Thymus (tissue), 14 donors: ENCODE measurements at places on chromosomes 3 and 15. TPM values are rescaled to one million over a fixed set of nuclear protein-coding genes. Genes with fewer than 3 reads are reported as not detected.

- no peak for DNase-seq
These were observed 131.7 kb upstream of the AGBL1 start for GRCh38 chr15:85947936-85948335.

DNA sequence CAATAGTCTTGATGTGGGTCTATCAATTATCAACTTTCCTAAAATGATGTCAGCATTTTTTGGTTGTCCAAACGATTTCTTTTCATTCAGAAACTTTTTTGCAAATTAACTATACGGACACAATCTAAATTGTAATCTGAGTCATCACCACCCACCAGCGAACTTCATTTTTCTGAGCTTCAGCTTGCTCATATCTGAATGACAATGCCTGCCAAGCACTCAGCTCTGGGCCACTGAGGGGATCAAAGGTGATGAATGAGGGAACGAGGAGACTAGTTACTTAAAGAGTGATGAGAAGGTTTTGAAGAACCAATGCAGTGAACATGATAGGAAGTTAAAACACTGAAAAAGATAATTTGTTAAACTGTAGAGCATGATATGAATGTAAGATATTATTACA, 14.9 kb upstream of the TBC1D23 start:
- DNase-seq, result no peak

DNA sequence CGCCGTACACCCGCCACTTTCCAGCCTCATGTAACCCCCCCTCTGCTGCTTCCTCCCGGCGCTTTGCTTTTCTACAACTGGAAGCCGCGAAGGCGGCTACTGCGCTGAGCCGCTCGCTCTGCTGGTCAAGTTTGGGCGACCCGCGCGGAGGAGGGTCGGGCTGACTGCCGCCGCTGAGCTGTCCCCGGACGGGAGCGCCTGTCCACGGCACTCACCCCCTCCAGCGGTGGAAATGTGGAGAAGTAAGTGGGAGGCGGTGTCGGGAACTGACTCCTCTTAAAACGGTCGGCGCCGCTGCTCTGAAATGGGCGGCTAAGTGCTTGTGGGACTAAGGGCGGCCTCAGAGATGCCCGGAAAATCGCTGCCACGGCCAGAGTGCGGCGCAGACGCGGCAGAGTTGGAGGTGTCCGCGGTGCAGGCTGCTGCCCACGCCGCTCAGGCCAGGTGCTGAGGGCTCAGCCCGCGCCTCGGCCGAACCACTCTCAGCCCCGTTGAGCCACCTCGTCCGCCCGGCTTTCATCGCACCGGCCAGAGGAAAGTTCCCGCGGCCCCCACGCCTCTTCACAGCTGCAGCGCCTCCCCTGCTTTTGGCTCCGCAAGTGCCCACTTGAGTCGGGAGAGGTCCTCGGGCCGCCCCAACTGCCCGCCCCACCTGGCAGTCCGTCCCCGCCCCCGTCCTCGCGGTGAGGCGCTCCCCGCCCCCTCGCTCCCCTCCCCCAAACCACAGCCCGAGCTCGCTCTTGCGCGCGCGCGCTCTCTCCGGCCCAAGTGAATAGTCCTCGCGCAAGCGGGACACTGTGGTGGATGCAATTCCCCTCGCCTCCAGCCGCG, at the start of gene EPHA6:
Gene EPHA6, plus strand, starts transcription at position 775 of the 831 bp plus-strand sequence.
- no peak for DNase-seq

DNA sequence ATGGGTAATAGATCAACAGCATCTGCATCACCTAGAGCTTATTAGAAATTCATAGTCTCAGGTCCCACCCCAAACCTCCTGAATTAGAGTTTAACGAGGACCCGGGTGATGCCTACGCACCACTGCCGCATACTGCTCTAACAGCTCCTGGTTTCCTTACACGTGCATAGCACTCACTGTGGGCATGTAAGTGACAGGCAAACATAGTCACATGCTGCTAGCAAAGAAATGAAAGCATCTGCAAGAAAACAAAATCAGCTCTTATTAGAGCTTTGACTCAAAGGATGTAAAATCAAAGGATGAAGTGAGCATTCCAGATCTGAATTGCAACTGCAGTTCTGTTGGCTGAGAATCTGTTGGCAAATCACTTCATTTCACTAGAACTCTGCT, 19.1 kb upstream of the RIOX2 start:
- no peak for DNase-seq

PLCH1 gene
- 29.3 TPM for total RNA-seq

DPPA4 gene
- total RNA-seq, result 13.6 TPM
